ENCODE measurements at places on chromosomes 11 and 22.

- DNase-seq = no peak
Observed at GRCh38 chr11:131178020-131178419, 192.4 kb upstream of the NTM start.

GRCh38 chr11:31872076-31872443 lies 60.9 kb upstream of the PAX6 start:
- DNase-seq = no peak

GRCh38 chr11:22467741-22468140 lies 129.6 kb downstream of the SLC17A6 start:
- no peak for DNase-seq

- DNase-seq = no peak
Observed at GRCh38 chr11:123314972-123315371, 115.1 kb upstream of the GRAMD1B start.

DNA sequence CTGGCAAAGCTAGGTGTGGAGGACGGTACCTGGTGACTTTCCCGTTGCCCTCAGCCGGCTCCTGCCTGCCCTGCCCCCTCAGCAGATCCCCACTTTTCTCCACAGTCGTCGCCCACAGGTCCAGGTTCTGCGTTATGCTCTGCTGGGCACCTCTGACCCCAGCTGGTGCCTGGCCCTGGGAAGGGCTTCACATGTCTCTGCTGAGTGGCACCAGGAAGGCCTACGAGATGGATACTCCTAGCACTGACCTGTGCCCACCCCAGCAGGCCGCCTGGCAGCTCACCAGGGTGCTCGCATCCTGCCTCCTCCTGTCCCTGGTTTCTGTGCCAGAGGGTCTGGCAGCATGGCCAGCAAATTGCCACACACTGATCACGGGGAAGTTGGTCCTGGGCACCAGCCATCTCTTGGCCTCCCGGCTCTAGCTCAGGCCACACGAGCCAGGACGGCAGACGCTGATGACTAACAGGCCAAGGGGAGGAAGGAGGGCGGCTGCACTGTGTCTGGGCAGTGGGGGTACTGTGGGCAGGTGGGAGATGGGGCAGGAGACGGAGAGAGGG lies 13.8 kb downstream of the CARS1 start:
- DNase-seq = peak; percentile 88

- DNase-seq = no peak
Observed at GRCh38 chr11:10631761-10632160, 61.8 kb downstream of the IRAG1 start.

DNA sequence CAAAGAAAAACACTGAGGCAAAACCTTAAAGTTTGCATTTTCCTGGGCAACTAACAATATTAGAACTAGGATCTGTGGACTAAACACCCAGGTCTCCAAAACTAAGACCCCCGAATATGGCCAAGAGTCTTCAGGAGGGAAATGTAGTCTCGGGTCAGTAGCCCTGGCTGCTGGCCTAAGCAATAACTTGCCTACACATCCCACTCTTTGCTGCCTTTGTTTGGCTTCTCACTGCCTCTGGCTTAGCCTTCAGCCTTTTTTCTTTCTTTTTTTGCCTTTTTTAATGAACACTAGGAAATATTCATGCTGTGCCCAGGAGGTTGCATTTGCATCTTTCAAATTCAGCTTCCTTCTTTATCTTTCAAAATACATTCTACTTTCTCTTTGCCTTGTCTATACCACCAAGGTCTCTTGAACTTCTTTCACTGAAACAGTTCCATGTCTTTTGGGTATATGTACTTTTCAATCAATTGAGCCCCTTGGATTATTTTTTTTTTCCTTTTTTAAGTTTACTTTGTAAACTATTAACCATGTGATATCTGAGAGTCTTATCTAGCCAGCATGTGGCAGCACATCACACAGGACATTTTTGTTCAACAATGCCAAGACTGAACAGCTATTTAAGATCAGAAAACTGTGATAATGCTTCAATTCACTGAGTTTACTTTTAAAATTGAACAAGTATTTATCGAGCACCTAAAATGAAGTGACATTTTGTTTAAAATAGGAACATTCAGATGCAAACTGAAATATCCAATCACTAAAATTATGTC lies 165.0 kb upstream of the TRPC6 start:
- DNase-seq = no peak

DNA sequence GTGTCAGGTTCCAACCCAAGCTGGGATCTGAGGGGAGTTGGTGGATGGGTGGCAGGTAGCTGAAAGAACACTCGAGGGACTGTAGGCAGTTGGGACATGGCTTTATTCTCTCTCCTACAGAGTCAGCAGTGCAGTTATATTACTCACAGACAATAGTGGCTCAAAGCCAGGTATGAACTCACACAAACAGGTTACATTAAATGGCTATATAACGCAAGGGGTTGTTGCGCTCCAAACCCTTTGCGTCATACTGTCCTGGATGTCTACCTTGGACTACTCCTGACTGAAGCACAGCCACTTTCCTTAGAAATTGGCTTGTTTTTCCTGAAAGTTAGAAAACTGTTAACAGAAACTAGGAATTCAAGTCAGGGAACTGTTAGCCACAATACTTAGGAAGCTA lies 66.4 kb upstream of the OR4B1 start:
- no peak for DNase-seq

- DNase-seq = no peak
Observed at GRCh38 chr11:65801153-65801987, 14.5 kb downstream of the OVOL1 start.

GRCh38 chr11:121347813-121348212 lies 55.2 kb downstream of the SC5D start:
- DNase-seq = no peak

- no peak for DNase-seq
Observed at GRCh38 chr11:96114178-96115064, 190.5 kb upstream of the MTMR2 start.

DNA sequence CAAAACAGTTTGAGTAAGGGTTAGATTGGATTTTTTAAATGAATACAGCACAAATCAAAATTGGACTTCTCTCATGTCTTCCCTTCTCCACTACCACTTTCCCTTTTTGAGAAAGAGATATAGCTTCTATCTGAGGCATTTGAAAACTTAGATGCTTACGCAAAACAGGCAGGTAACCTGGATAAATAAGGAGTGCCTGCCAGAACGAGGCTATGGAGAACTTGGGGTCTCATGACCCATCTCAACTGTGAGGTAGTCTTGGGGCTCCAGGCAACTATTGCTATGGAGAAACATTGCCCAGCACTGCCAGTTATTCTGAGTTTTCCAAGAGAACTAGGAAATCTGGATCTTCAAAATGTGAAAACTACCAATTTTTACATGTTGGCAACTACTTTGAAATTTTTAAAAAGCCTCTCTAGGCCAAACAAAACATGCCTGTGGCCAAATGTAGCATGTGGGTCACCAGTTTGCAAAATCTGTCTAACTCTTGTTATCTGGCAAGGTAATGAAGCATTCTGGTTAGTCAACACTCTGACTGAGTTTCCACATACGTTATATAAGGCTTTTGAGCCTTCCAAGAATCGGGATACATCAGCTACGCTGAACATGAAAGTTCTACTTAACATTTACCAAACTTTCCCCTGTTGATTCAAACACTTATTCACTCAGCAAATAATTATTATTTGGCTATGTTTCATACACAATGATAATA lies 752.7 kb downstream of the KCNA4 start:
- no peak for DNase-seq

DNA sequence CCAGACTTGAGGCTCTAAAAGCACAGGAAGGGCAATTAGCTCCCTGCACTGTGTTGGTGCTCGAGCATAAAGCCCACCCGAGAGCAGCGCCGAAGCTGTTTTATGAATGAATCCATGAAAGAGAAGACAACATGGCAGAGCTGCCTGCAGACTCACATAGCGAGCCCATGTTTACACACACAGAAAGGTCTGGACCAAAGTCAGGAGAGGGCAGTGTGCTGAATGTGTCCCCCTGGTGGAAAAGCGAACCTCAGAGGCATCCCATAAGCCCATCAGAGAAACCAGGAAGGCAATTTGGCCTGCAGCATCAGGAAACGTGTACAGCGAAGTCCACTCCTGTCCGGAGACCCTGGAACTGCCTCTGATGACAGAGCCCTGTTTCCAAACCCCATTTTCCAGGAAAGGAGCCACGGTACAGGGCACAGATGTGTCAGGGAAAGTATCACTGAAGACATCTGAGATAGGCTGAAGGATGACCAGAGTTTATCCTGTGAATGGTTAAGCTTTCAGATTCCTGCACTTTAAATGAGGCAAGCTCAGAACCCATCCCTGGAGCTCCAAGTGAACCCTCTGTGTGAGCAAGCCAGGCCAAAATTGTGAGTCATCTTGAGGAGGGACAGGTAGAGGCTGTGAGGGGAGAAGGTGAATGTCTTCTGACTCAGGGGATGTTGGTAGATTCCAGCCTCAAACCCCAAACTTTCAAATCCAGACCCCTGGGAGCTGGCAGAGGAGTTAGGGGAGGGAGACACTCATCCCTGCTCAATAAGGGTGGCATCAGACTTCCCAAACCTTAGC lies 36.9 kb downstream of the CHRDL2 start:
- no peak for DNase-seq

DNA sequence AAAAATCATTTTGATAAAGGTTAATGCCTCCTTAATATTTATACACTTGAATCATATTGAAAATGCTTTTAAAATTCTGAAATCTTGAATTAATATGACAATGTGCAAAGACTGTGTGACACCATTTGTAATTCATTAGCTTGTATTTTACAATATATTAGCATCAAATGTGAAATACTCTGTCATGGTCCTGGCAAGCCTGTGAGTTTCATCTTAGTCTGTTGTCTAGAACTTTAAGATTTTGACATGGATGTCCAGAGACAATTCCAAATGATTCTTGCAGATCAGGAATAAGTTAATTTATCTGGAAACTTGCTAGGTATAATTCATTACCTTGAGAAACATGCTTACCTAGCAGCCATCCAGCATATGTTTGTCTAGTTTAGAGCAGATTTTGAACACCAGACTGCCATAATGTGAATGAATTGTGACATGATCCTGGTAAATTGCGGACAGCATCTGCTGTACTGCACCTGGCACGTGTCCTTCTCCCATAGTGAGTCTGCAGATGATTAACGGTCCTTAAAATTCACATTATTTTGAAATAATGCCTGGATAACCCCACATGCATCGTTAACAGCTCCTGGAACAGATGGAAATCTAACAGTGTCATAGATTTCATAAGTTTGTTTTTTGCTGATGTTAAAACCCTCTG lies 34.5 kb upstream of the DEUP1 start:
- DNase-seq = no peak

DNA sequence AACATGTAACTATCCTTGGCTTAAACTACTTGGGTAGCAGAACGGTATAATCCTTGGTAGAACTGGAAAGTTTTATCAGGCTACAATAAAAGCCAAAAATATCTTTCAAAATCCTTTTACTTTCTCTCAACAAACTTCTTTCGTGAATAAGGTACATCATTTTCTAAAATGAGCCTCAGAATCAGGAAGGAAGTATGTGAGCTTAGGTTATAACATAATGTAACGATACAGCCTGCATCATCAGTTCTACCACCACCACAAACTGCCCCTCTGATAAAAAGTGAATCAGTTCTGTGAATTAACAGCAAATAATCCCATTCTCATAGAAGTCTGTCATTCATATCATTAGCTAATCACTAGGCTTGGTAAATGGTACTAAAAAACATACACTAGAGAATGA lies 244.3 kb downstream of the SBF2 start:
- DNase-seq = no peak

DNA sequence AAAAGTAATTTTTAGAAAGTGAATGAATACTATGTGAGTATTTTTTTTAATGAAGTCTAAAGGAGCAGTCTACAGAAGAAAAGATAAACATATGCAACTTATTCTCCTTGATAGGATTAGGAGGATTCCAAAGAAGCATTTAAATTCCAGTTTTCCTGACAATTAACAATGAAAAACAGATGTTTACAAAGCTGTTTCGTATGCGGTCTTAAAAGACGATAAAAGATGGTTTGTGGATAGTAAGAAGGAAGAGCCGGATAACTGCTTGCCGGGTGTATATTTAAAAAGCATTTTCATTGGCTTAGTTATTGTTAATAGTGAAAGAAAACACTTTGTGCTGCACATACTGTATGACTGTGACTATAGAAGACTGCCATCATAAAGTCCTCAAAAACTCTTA lies 120.0 kb upstream of the C11orf58 start:
- no peak for DNase-seq

DNA sequence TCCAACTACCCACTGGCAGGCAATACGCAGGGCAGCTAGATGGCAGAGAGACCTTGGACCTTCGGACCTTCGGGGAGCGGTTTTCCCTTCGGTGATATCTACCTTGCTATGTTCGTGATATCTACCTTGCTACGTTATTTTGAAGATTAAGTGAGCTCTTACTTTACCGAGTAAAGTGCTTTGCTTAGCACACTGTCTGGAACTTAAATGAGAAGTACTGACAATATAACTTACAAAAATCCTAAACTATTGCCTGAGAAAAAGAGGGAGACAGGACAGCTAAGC lies 1.0 kb upstream of the PRDM10 start:
- DNase-seq = no peak

GRCh38 chr22:35742342-35743100 lies 24.8 kb downstream of the APOL5 start:
- no peak for DNase-seq

DNA sequence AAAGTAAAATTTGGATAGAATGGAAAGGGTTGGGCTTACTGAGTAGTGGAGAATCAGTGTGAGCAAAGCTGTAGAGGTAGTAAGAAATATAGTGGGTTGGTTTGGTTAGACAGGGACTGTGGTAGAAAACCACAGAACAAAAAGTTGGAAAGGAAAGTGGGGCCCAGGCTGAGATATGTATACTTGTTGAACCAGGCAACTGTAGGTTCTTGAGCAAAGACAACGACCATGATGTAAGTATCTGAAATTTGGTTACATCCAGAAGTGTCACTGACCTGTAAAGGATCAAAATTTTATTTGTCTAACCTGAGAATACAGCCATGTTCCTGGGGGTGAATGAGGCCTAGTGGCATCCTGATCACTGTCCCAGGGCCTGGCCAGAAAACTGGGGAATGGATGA lies 114.1 kb downstream of the STIM1 start:
- DNase-seq = no peak

DNA sequence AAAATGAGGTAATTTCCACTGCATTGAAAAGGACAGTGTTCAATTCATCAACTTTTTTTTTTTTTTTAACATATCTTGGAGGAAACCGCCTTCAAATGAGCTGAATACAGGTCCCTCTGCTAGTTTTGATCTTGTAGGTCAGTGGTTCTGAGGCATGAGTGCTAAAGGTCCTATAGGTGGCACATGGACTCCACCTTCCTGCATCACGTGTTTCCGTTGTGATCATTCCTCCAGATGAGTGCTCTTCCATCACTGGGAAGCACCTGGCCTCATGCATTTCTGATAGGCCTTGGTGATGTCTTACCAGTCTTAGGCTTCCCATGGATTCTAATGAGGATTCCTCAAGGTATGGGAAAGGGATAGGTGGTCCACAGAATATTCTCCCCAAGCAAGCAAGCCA lies 37.8 kb downstream of the FDX1 start:
- no peak for DNase-seq

GRCh38 chr11:65316227-65317024 lies 1.8 kb downstream of the CDC42EP2 start:
- no peak for DNase-seq

Measured in C1 segment of cervical spinal cord (tissue), 14 donors.